T-helper 2 cell (primary cell): ENCODE measurements at places on chromosomes 16 and 17.

- no peak for DNase-seq
Measured at GRCh38 chr16:11063448-11064201, 119.3 kb downstream of the CLEC16A start.

DNA sequence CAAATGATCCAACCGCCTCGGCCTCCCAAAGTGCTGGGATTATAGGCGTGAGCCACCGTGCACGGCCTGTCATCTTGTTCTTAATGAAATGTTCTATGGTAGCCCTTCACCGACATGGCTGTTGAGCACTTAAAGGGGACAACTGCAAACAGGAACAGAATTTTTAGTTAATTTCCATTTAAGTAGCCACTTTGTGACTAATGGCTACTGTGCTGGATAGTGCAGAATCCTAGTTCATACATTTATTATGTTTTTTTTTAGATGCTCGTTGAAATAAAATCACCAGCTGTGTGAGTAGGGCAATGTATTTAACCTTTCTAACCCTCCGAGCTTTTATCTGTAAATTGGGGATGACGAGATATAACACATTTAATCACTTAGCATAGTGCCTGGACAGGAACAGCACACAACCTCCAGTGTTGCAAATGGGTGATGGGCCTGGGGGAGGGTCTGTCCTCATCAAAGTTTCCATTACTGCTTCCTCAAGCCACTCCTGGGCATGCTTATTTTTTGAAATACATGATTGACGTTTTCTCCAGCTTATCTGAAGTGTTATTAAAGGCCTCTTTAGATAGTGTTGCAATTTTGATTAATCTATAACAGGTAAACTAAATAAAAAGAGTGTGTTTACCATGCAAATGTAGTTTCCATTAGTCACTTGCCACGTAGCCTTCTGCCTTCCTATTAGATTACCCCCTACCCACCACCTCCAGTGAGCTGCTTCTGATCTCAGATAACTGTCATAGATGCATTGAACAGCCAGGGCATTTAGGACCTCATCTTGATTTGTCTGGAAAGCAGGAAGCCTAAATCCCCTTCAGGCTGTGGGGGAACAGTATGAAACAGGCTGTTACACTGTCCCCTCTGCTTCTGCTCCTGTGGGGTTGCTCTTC is 42.5 kb upstream of the TANC2 start:
- DNase-seq, result no peak

- DNase-seq, result no peak
Measured at GRCh38 chr17:53227514-53227913, 595.2 kb upstream of the KIF2B start.

- no peak for DNase-seq
Measured at GRCh38 chr16:69402439-69402838, 16.6 kb upstream of the TERF2 start.

DNA sequence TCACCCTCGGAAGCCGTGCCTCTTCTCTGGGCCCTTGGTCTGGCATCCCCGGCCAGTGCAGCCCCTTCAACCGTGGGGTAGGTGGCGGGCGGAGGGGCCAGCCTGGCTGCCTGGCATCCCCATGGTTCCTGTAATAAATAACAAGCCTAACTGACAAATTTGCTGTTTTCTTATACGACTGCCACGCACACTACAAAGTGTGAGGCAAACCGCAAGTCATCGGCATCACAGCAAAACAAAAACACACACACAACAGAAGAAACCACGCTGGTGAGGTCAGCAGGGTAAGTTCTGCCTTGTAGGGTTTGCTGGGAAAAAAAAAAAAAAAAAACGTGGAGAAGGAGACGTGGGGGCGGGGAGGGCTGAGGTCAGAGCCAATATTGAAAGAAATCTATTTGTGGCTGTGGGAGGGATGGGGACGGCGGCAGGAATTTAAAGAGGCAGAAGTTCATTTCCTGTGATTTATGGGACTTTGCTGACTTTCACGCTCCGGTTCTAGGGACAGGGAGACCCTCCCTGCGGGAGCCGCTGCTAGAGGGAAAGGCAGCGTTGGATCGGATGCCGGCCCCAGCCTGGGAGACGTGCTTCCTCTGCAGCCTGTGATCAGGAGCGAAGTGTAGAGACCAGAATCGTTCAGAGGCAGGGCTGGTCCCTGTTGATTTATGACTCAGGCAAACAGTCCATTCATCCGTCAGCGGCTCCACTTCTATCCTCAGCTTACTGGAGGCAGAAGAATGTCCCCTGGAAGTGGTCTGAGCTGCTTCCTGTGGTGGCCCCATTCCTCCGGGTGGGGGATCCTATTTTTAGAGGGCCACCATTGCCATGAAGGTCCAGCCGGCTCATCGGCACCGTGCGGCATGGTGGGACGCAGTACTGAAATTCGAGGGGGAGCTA is 162.8 kb downstream of the FOXL1 start:
- no peak for DNase-seq

- DNase-seq, result no peak
Measured at GRCh38 chr17:76927577-76927976, 59.4 kb downstream of the MGAT5B start.

DNA sequence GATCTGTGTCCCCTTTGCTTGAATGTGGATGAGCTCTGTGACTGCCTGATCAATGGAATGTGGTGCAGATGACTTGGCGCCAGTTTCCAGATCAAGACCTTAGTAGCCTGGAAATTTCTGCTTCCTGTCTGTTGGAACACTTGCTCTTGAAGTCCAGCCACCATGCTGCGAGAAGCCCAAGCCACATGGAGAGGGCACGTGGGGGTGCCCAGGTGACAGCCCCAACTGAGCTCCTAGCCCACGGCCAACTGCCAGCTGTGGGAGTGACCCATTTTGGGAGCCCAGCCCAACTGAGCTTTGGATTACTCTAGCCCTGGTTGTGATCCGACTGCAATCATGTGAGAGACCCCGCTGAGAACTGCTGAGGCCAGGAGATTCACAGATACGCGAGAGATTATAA is 3.3 kb upstream of the ITGAM start:
- DNase-seq, result no peak

GRCh38 chr17:42133461-42134041 is 10.9 kb downstream of the HSPB9 start:
- no peak for DNase-seq
